ENCODE measurements at places on chromosomes 7 and 10. TPM values are rescaled to one million over a fixed set of nuclear protein-coding genes. Genes with fewer than 3 reads are reported as not detected.

DNA sequence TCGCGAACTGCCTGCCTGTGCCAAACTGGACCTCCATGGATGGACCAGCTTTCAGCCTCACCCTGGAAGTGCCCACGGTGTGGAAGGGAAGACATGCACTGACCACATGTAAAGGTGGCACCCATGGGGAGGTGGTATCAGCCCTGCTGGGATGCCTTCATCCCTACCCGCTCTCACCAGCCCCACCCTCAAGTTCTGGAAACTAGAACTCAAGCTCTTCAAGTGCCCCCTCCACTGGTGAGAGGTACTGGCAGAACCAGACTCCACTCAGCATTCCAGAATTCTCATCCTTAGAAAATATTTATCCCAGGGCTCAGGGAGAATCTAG lies 5.9 kb downstream of the ZNF488 start:
- DNase-seq, result no peak
- H3K36me3 ChIP-seq, result no peaks in the 10 kb centered on the region
- no peak overlapping the region for H3K4me3 ChIP-seq
- peaks cover 8% of the 10 kb centered on the region for H3K4me1 ChIP-seq
- no peaks in the 10 kb centered on the region for H3K27me3 ChIP-seq

DNA sequence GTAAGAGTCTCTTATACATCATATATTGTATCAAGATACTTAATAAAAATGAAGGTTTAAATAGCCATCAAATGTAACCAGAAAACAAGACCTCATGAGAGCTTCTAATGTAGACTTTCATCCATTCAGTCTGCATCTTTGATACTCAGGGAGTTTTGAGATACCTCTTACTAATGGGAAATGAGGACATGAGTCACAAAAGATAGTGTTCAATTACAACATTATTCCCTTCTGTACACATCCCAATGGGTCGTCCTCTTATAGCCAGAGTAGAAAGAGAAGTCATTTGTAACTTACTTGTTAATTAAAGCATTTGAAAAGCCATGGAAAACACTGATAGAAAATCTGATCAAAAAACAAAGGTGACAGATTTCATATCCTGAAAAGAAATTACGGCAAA lies 19.4 kb downstream of the SHTN1 start:
- H3K27me3 ChIP-seq, result no peaks in the 10 kb centered on the region
- no peak for DNase-seq
- H3K27ac ChIP-seq, result no peak overlapping the region
- H3K4me3 ChIP-seq, result no peak overlapping the region

HOXA10 gene
- total RNA-seq, result 0.41 TPM

ADAMTS14 gene
- total RNA-seq, result 0.67 TPM

- H3K36me3 ChIP-seq, result peaks cover 5% of the 10 kb centered on the region
- H3K27me3 ChIP-seq, result no peaks in the 10 kb centered on the region
- H3K27ac ChIP-seq, result no peak overlapping the region
- H3K4me3 ChIP-seq, result no peak overlapping the region
- no peak for DNase-seq
- H3K4me1 ChIP-seq, result peaks cover 5% of the 10 kb centered on the region
These were observed 50.5 kb downstream of the ANKIB1 start for GRCh38 chr7:92296235-92296634.

DNA sequence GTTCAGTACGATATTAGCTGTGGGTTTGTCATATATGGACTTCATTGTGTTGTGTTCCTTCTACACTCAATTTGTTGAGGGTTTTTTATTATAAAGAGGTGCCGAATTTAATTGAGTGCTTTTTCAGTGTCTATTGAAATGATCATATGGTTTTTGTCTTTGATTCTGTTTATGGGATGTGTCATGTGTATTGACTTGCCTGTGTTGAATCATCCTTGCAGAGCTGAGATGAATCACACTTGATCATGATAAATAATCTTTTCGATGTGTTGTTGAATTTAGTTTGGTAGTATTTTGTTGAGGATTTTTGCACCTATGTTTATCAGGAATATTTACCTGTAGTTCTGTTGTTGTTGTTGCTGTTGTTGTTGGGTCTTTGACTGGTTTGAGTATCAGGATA lies 39.8 kb downstream of the ATOH7 start:
- no peak for DNase-seq
- H3K36me3 ChIP-seq, result peaks cover 5% of the 10 kb centered on the region
- no peaks in the 10 kb centered on the region for H3K27me3 ChIP-seq
- no peak overlapping the region for H3K27ac ChIP-seq
